Right lobe of liver (tissue), 6 donors: ENCODE measurements at places on chromosomes 7 and 10.
A peak's percentile ranks its signal among the peaks of the same experiment; 100 is the strongest.

GRCh38 chr10:22997096-22997495 lies 69.2 kb downstream of the ARMC3 start:
- H3K36me3 ChIP-seq, result no peaks in the 10 kb centered on the region
- H3K27me3 ChIP-seq, result no peaks in the 10 kb centered on the region
- peaks cover 6% of the 10 kb centered on the region for H3K4me1 ChIP-seq

DNA sequence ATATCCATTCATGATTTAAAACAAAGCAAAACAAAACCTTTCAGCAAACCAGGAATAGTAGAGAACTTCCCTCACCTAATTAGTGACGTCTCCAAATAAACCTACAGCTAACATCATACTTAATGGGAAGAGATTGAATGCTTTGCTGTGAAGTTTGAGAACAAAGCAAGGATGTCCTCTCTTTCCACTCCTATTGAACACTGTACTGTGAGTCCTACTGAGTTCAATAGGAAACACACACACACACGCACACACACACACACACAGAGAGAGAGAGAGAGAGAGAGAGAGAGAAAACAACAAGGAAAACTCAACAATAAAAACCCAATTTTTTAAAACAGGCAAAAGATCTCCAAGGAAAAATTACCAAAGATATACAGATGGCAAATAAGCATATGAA lies 32.3 kb downstream of the PODXL start:
- H3K27me3 ChIP-seq, result no peaks in the 10 kb centered on the region
- no peaks in the 10 kb centered on the region for H3K4me1 ChIP-seq
- no peak for DNase-seq
- H3K27ac ChIP-seq, result no peak overlapping the region
- H3K36me3 ChIP-seq, result no peaks in the 10 kb centered on the region
- H3K4me3 ChIP-seq, result no peak overlapping the region

DNA sequence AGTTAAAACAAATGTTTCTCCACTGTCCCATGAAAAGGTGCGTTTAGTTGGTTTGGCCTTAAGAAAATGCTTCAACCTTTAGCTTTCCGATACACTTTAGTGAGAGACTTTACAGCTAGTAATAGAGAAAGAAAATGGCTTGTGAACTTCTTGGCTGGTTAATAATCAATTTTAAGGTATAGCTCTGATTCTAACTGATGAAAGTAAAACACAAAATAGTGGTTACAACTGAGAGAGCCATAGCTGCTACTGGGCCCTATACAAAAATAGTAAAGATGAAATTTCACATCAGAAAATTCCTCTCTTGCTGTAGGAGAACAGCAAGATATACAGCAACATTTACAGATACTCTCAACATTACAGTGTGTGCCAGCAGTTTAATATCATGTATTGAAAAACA lies 371.4 kb downstream of the PHTF2 start:
- H3K27ac ChIP-seq, result no peak overlapping the region
- no peaks in the 10 kb centered on the region for H3K36me3 ChIP-seq
- no peak overlapping the region for H3K4me3 ChIP-seq
- DNase-seq, result no peak
- H3K4me1 ChIP-seq, result no peaks in the 10 kb centered on the region

- H3K27me3 ChIP-seq, result no peaks in the 10 kb centered on the region
- H3K36me3 ChIP-seq, result no peaks in the 10 kb centered on the region
- H3K4me1 ChIP-seq, result no peaks in the 10 kb centered on the region
- no peak overlapping the region for H3K4me3 ChIP-seq
- no peak for DNase-seq
- no peak overlapping the region for H3K27ac ChIP-seq
Measured at GRCh38 chr7:70263471-70264255, 665.4 kb downstream of the AUTS2 start.

DNA sequence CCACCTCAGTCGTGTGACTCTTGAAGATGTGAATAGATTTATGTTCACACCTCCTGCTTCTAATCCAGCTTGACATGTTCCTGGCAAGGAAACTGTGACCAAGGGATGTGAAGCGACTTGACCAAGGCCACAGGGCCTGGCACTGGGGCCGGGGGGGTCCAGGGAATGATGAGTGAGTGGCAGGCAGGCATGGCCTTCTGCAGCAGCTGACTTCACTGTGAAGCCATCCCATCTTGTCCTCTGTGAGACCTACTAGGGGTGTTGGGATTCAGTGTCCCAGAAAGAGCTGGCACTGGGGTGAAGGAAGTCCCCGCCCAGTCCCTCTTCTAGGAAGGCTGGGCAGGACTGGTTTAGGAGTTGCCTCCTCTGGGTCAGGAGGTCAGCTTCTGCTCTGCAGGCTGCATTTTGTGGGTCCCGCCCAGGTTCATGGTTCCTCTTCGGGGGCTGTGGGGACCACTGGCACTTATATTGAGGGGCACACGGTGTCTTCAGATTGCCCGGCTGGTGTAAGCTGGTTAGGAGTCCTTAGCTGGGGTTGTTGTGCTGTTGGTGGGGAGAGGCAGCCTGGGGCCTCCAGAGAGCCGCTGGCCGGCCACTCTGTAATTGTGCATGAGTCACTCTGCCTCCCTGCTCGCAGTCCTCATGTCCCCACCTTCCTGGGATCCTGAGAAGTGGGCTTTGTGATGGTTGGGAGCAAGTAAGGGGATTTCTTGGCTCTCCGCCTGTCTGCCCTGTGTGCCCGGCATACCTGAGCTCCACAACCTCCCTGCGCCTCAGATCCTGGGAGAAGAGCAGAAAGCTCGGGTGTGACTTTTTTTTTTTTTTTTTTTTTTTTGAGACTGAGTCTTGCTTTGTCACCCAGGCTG lies 11.0 kb downstream of the ZMIZ1 start:
- DNase-seq, result no peak
- H3K4me3 ChIP-seq, result no peak overlapping the region
- no peak overlapping the region for H3K27ac ChIP-seq

DNA sequence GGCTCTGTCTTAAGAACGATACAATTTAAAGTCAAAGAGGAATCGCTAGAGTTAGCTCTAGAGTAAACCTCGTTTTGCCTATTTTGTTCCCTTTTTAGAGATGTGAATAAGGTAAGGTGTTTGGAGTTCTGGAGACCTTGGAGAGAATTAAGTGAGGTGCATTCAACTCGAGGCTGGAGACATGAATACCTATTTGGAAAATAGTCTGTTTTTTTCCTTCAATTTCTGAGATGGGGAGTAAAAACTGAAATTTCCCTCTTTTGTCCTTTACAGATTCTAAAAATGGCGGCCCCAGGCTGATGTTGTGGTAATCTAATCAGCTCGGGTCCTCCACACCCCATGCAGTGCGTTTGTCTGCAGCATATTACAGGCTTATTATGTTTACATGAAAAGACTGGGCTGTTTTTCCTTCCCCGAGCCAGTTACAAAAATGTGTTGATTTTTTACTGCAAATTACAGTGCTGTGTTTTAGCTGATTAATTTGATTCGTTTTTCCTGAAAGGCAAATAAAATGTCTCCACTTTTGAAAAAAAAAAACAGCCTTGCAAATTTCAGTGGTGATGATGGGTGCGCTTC lies 1.5 kb downstream of the KMT2E start:
- H3K4me3 ChIP-seq, result peak overlapping the region; percentile 79
- peaks cover 51% of the 10 kb centered on the region for H3K4me1 ChIP-seq
- no peak for DNase-seq
- no peaks in the 10 kb centered on the region for H3K27me3 ChIP-seq
- peak overlapping the region; percentile 100 for H3K27ac ChIP-seq
- H3K36me3 ChIP-seq, result no peaks in the 10 kb centered on the region

- no peak overlapping the region for H3K27ac ChIP-seq
- DNase-seq, result no peak
- no peaks in the 10 kb centered on the region for H3K4me1 ChIP-seq
- no peaks in the 10 kb centered on the region for H3K27me3 ChIP-seq
- H3K36me3 ChIP-seq, result no peaks in the 10 kb centered on the region
Measured at GRCh38 chr7:80040335-80040734, 94.3 kb upstream of the GNAI1 start.

GRCh38 chr10:46526682-46527038 lies 29.8 kb downstream of the GPRIN2 start:
- H3K27ac ChIP-seq, result no peak overlapping the region
- DNase-seq, result peak; percentile 21
- no peaks in the 10 kb centered on the region for H3K36me3 ChIP-seq
- H3K27me3 ChIP-seq, result no peaks in the 10 kb centered on the region
- no peaks in the 10 kb centered on the region for H3K4me1 ChIP-seq
- no peak overlapping the region for H3K4me3 ChIP-seq

DNA sequence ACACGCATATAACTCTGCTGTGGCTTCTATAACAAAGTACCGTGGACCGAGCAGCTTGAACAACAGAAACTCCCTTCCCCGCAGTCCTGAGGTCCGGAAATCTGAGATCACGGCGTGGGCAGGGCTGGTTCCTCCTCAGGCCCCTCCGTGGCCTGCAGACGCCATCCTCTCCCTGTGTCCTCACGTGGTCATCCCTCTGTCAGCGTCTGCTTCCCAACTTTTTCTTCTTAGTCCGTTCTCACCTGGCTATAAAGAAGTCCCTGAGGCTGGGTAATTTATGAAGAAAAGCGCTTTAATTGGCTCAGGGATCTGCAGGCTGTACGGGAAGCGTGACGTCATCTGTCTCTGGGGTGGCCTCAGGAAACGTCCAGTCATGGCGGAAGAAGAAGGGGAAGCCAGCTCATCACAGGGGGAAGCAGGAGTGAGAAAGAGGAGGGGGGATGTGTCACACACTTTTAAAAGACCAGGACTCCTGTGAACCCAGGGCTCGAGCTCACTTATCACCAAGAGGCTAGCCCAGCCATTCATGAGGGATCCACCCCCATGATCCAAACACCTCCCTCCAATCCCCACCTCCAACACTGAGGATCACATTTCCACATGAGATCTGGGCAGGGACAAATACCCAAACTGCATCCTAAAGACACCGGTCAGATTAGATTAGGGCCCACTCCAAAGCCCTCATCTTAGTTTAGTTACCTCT lies 91.2 kb upstream of the INSIG1 start:
- DNase-seq, result peak; percentile 82
- no peaks in the 10 kb centered on the region for H3K4me1 ChIP-seq
- no peaks in the 10 kb centered on the region for H3K27me3 ChIP-seq

GRCh38 chr7:96330193-96330592 lies 8.3 kb upstream of the SLC25A13 start:
- no peak overlapping the region for H3K27ac ChIP-seq
- H3K4me3 ChIP-seq, result no peak overlapping the region
- H3K27me3 ChIP-seq, result no peaks in the 10 kb centered on the region
- no peaks in the 10 kb centered on the region for H3K4me1 ChIP-seq
- no peaks in the 10 kb centered on the region for H3K36me3 ChIP-seq

DNA sequence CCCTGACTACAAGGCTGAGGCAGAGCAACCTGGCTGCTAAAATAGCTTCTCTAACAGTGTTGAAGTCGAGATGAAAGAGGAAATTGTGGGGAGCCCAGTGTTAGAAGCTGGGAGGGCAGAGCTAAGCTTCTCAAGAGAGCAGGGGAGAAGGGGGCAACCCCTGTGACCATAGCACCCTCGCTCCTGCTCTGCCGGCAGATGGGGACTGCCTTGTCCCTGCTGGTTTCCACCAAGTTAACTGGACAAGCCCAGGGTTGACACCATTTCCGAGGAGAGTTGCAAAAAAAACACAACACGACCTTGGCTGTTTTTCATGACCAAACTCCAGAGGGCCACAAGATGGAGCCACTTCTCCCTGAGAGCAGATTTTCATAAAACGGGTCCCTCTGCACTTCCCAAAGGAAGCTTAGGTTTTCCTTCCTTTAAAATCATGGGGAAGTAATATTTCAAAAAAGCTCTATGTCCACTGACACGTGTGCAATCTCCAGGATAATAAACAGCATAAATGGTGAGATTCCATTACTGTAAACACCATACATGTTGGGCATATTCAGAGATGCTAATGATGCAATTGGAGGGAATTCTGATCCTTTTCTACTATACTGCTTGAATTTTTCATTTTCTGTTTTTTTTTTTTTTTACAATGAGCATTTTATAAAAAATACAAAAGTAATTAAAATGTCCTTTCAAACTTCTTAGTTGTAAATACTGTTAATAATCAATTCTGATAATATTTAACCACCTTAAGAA lies 140.4 kb downstream of the PIP4K2A start:
- DNase-seq, result no peak
- H3K4me1 ChIP-seq, result peaks cover 5% of the 10 kb centered on the region
- no peaks in the 10 kb centered on the region for H3K27me3 ChIP-seq
- no peak overlapping the region for H3K27ac ChIP-seq

GRCh38 chr7:137363683-137364082 lies 20.1 kb upstream of the PTN start:
- no peak overlapping the region for H3K4me3 ChIP-seq
- H3K27me3 ChIP-seq, result no peaks in the 10 kb centered on the region
- no peak for DNase-seq
- H3K36me3 ChIP-seq, result no peaks in the 10 kb centered on the region
- H3K27ac ChIP-seq, result no peak overlapping the region

DNA sequence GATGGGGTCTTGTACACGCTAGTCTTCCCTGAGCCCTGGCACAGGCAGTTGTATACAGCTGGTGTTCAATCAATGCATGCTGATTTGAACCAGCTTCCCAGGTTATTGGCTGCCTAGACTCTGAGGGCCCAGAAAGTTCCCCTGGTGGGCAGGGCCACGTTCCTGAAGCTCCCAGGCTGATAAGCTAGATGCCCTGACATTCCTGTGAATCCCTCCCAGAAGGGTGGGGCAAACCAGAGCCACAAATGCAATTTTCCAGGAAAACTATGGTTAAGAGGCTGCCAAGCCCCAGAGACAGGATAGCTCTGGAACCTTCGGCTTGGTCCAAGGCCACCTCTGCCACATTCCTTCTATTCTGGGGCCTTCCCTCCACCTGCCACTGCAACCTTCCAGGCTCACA lies 78.2 kb downstream of the FAM53B start:
- no peak overlapping the region for H3K27ac ChIP-seq
- no peaks in the 10 kb centered on the region for H3K4me1 ChIP-seq
- no peaks in the 10 kb centered on the region for H3K27me3 ChIP-seq
- no peak for DNase-seq
- no peak overlapping the region for H3K4me3 ChIP-seq
- H3K36me3 ChIP-seq, result no peaks in the 10 kb centered on the region

- no peaks in the 10 kb centered on the region for H3K27me3 ChIP-seq
- H3K4me3 ChIP-seq, result no peak overlapping the region
- DNase-seq, result no peak
- no peak overlapping the region for H3K27ac ChIP-seq
- no peaks in the 10 kb centered on the region for H3K4me1 ChIP-seq
- no peaks in the 10 kb centered on the region for H3K36me3 ChIP-seq
Measured at GRCh38 chr10:5343561-5343960, 21.2 kb upstream of the UCN3 start.

DNA sequence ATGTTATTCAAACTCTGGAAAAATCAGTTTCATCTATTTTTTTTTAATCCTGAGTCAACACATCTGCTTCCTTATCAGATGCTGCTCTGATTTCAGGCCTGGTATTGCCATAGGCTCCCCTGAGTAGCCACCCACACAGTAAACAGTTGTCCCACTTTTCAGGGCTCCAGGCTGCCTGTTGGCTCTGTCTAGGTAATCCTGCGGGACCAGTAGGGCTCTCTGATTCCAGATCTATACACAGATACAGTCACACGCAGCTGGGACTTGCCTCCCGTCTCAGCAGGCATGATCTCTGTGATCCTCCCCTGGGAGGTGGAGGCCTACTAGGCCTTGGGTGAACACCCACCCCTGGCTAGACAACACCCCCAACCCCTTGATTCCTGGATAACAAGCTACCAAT lies 206.1 kb downstream of the CREB5 start:
- no peak overlapping the region for H3K27ac ChIP-seq
- no peaks in the 10 kb centered on the region for H3K36me3 ChIP-seq
- no peak overlapping the region for H3K4me3 ChIP-seq
- no peaks in the 10 kb centered on the region for H3K27me3 ChIP-seq
- no peaks in the 10 kb centered on the region for H3K4me1 ChIP-seq
- no peak for DNase-seq
